ENCODE measurements at places on chromosomes 2 and 18.

- DNase-seq = no peak
Observed at GRCh38 chr2:79832511-79833234, 319.8 kb downstream of the CTNNA2 start.

- no peak for DNase-seq
Observed at GRCh38 chr2:104889291-104889959, 35.5 kb downstream of the POU3F3 start.

DNA sequence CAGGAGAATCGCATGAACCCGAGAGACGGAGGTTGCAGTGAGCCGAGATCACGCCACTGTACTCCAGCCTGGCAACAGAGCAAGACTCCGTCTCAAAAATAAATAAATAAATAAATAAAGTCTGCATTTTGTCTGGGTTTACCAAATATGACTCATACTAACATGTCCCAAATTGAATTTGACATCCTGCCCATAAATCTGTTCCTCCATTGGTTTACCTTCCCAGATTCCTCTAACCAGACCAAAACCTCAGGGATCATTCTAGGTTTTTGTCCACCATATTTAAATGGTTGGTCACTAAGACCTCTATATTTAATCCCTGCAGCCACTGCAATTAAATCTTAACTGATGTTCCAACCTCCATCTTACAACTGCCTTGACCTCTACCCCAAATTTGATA, 150.9 kb downstream of the ATAD2B start:
- no peak for DNase-seq

DNA sequence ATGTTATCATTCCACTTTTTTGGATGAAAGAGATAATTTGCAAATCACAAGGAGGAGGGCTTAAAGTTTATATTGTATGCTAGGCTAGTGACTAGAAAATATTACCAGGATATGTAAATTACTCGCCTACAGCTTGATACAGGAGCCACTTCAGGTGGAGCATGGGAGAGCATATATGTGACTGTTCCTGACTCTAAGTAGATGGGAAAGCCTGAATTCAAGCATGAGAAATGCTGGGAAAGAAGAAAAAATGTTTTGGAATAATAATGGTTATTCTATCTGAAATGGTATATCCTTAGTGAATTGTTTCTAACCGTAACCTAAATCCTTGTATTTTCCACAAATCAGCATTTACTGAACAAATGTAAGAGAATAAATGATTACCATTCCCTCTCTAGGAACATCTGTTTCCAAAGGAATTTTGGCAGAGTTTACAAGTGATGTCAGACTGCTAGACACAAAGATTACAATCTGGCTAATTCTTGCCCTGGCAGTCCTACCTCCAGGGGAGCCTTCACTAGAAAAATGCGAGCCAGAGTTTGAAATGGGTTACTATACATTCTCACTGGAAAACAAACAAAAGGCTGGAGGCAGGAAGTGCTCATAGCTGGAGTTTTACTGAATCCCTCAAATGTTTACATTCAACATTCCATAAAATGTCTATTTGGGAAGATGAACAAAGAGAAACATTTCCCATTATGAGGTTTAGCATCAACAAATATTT, 129.4 kb upstream of the MAPRE2 start:
- no peak for DNase-seq

- DNase-seq = no peak
Observed at GRCh38 chr2:145845207-145845894, 1325.4 kb upstream of the ZEB2 start.

GRCh38 chr2:206289391-206289790, 14.9 kb downstream of the ZDBF2 start:
- DNase-seq = no peak

DNA sequence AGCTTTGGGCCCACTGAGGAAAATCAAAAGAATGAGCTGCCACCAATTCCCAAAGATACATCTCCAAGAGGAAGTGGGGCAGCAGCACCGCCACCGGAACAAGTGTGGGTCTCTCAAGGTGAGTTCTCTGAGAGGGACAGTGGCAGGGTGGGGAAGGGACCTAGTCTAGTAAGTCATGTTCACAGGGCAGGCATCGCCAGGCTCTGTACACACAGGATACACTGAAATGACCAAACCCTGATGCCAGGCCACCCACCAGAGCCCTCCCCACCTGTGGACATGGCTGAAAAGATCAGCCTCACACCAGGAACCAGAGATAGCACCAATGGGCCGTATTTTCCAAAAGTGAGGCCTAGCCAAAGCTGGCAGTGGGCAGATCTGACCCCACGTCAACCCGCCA, 108.2 kb upstream of the SMAD2 start:
- no peak for DNase-seq

- DNase-seq = no peak
Observed at GRCh38 chr2:175188761-175189160, 7.3 kb upstream of the ATP5MC3 start.

GRCh38 chr18:34562252-34562870, 147.7 kb upstream of the DTNA start:
- no peak for DNase-seq

GRCh38 chr18:27715751-27716150, 461.2 kb downstream of the CDH2 start:
- DNase-seq = no peak

GRCh38 chr18:46250812-46251173, 146.6 kb downstream of the HAUS1 start:
- no peak for DNase-seq

GRCh38 chr2:231362555-231363184, 32.8 kb upstream of the B3GNT7 start:
- no peak for DNase-seq

DNA sequence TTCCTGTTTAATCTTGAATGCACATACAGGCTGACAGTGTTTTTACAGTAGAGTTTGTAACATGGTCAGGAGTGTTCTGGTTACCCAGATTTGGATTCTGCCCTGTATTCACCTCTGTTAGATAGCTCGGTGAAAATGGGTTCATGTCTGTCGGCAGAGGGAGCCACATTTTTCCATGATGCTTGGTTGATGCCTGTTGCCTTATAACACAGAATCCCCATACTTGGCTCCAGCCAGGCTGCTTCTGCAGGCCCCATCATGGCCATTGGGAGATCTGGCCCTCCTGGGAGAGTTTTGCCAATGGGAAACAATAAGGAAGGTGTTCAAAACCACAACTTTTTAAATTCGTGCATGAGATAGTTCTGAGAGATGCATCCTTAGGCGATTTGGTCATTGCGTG, 78.1 kb downstream of the WDSUB1 start:
- DNase-seq = no peak

- DNase-seq = no peak
Observed at GRCh38 chr2:10162586-10163497, 40.3 kb downstream of the RRM2 start.

Data from stimulated activated CD4-positive, alpha-beta T cell treated with anti-CD3 and anti-CD28 coated beads, Interleukin-12 subunit alpha, Interleukin-12 subunit beta, amount 100 ng/mL, for 24 hours (primary cell).